ENCODE measurements at places on chromosomes 6 and 20.
A peak's percentile ranks its signal among the peaks of the same experiment; 100 is the strongest.

DNA sequence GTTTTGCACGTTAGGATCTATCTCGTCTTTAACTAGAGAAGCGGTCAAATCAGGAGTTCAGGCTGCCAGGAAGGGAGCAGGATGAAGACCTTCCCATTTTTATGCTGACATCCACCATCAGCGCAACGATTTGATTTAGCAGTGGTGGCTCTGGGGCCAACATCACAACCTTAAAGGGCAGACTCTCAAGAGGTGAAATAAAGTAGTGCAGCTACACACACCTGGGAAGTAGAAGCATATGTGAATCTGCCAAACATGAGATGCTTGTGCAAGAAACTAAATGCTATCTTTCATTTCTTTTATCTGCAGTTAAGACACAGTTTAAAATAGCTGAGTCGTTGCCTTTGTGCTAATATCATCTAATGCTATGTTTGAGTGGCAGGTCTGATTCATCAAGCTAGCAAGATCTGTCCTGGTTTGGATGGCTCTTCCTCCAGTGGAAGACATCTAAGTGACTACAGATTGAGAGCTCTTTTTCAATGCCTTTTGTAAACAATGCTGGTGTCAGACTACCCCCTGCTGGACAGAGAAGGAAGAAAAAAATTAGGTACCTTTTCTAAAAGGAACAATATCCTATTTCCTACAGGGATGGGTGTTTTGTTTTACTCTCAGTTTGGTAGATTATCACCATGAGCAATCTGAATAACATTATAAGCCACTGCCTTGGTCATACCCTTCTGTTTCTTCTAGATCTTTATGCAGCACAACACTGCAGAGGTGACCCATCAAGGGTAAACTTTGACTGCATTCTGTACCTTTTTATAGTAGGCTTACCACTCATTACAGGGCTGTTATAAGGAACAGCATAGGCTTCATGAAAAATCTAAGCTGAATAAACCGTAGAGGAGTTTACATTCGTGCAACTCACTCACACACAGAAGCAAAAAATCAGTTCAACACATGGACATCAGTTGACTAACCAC, 171.6 kb upstream of the FBXL4 start:
- H3K27me3 ChIP-seq = no peaks in the 10 kb centered on the region
- DNase-seq = peak; percentile 7
- no peaks in the 10 kb centered on the region for H3K36me3 ChIP-seq
- no peak overlapping the region for H3K4me3 ChIP-seq
- no peaks in the 10 kb centered on the region for H3K4me1 ChIP-seq

- no peak for DNase-seq
- no peaks in the 10 kb centered on the region for H3K36me3 ChIP-seq
- peaks cover 14% of the 10 kb centered on the region for H3K27me3 ChIP-seq
Observed at GRCh38 chr6:151330130-151330696, 61.1 kb downstream of the ZBTB2 start.

DNA sequence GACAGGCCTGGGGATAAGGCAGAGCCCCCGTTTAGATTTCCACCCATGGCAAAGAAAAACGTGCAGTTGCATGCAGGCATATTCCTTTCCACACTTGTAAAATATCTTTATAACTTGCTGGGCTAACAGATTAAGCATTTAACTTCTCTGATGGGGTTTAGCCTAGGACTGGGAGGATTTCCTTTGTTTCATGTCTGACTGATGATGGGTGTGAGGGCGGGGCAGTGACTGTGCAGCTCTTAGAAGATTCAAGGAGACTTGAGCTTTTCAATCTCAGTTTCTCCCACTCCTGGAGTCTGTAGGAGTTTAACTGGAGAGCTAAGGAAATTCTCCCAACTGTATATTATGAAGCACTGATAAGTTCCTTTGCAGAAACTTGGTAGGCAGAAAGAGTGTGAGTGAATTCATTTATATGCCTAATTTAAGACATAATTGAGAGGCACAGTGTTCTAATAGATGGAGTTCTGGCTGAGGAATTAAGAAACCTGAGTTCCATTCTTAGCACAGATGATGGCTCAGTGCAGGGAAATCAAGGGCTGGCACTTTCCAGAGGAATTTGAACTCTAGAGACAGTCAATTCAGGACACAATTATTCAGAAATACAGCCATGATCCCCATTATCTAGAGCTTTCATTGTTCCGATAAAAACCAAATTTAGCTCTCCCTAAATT, 214.6 kb upstream of the CNR1 start:
- DNase-seq = no peak
- no peaks in the 10 kb centered on the region for H3K36me3 ChIP-seq
- no peak overlapping the region for H3K4me3 ChIP-seq
- no peak overlapping the region for H3K27ac ChIP-seq

GRCh38 chr6:122839472-122839871, 50.4 kb downstream of the SMPDL3A start:
- H3K4me1 ChIP-seq = no peaks in the 10 kb centered on the region
- H3K36me3 ChIP-seq = no peaks in the 10 kb centered on the region
- no peak overlapping the region for H3K4me3 ChIP-seq
- peak; percentile 48 for DNase-seq
- H3K27ac ChIP-seq = no peak overlapping the region

GRCh38 chr6:65638047-65638831, 68.8 kb downstream of the EYS start:
- no peaks in the 10 kb centered on the region for H3K27me3 ChIP-seq
- no peaks in the 10 kb centered on the region for H3K4me1 ChIP-seq
- H3K4me3 ChIP-seq = no peak overlapping the region
- H3K27ac ChIP-seq = no peak overlapping the region
- no peaks in the 10 kb centered on the region for H3K36me3 ChIP-seq
- no peak for DNase-seq

- no peak overlapping the region for H3K27ac ChIP-seq
- H3K4me1 ChIP-seq = no peaks in the 10 kb centered on the region
- DNase-seq = no peak
- no peaks in the 10 kb centered on the region for H3K36me3 ChIP-seq
- H3K4me3 ChIP-seq = no peak overlapping the region
- no peaks in the 10 kb centered on the region for H3K27me3 ChIP-seq
Observed at GRCh38 chr20:50759678-50760077, 28.3 kb downstream of the PARD6B start.

GRCh38 chr6:28408076-28408802, 8.7 kb upstream of the ZSCAN12 start:
- H3K4me1 ChIP-seq = no peaks in the 10 kb centered on the region
- H3K27ac ChIP-seq = no peak overlapping the region
- H3K27me3 ChIP-seq = no peaks in the 10 kb centered on the region
- H3K36me3 ChIP-seq = no peaks in the 10 kb centered on the region

GRCh38 chr6:87754828-87755227, 52.8 kb upstream of the AKIRIN2 start:
- no peak overlapping the region for H3K27ac ChIP-seq
- no peak for DNase-seq
- no peaks in the 10 kb centered on the region for H3K4me1 ChIP-seq
- H3K27me3 ChIP-seq = no peaks in the 10 kb centered on the region

DNA sequence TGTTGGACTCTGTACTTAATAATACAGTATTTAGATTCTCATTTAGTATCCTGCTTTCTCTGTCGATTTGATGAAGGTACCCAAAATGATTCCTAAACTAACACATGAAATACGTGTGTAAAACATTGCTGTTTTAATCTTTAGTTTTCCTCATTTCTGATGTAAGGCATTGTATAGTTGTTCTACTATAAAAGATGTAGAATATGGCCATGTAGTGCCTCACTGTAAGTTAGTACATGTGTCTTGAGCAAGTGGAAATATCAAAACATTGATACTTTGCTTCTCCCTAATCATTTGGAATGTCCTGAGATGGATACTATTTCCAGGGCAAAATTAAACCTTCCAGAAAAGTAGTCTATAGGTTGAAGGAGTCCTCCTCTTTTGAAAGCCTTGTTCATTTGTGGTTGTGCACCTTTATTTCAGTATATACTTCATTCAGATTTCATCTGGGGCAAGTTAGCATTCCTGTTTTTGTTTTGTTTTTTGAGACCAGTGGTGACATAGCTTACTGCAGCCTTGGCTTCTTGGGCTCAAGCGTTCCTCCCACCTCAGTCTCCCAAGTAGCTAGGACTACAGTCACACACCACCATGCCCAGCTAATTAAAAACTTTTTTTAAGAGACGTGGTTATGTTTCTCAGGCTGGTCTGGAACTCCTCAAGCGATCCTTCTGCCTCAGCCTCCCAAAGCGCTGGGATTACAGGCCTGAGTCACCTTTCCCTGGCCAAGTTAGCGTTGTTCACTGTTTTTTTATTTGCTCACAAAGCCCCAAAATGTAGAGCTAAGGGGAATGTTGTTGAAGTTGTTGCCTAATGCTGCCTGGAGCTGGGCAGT, 11.6 kb downstream of the SRSF3 start:
- no peak overlapping the region for H3K27ac ChIP-seq
- peaks cover 74% of the 10 kb centered on the region for H3K36me3 ChIP-seq
- no peak for DNase-seq

DNA sequence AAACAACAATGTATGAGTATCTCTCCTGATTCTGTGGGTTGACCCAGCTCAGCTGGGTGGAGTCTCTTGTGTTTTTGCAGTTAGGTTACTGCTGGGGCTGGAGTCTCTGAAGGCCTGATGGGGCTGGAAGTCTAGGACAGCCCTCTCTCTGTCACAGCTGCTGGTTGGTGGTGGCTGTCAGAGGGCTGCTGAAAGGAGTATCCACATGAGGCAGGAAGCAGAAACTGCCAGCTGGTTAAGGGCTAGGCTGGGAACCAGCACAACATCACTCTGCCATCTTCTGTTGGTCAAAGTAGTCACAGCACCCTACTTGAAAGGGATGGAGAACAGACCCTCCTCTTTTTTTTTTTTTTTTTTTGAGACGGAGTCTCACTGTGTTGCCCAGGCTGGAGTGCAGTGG, 10.0 kb upstream of the PACSIN1 start:
- H3K4me3 ChIP-seq = no peak overlapping the region
- no peaks in the 10 kb centered on the region for H3K36me3 ChIP-seq
- no peaks in the 10 kb centered on the region for H3K4me1 ChIP-seq
- DNase-seq = no peak
- H3K27ac ChIP-seq = no peak overlapping the region
- no peaks in the 10 kb centered on the region for H3K27me3 ChIP-seq

- H3K4me1 ChIP-seq = peaks cover 8% of the 10 kb centered on the region
- no peaks in the 10 kb centered on the region for H3K36me3 ChIP-seq
- peak; percentile 16 for DNase-seq
- no peak overlapping the region for H3K27ac ChIP-seq
Observed at GRCh38 chr6:138590796-138591709, 91.8 kb upstream of the NHSL1 start.

DNA sequence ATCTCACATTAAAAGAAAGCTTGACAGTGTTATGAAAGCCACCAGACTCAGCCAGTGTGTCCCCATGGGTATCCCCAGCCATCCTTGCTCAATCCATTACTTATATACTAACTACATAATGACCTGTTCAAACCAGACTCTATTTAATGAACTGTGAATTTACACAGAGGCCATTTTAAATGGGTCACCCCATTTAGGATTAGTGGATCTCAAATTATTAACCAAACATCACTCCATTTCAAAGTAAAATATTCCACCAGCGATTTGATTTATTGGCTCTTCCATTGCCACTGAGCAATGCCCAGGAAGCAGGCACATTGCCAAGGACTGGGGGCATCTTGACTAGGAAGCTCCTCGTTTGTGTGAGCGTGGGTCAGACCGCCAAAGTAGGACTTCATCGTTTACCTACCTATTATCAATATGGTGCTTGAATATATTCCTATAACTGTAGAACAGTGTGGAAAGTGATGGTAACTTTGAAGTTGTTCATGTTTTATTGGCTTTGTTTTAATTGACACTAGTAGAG, 15.5 kb upstream of the NPEPL1 start:
- no peak overlapping the region for H3K27ac ChIP-seq
- H3K27me3 ChIP-seq = no peaks in the 10 kb centered on the region
- no peak overlapping the region for H3K4me3 ChIP-seq
- H3K4me1 ChIP-seq = no peaks in the 10 kb centered on the region

- H3K27me3 ChIP-seq = no peaks in the 10 kb centered on the region
- peak overlapping the region; percentile 60 for H3K27ac ChIP-seq
- H3K36me3 ChIP-seq = no peaks in the 10 kb centered on the region
- peak overlapping the region; percentile 1 for H3K4me3 ChIP-seq
- peak; percentile 38 for DNase-seq
Observed at GRCh38 chr6:44925100-44925739, 402.9 kb upstream of the RUNX2 start.

DNA sequence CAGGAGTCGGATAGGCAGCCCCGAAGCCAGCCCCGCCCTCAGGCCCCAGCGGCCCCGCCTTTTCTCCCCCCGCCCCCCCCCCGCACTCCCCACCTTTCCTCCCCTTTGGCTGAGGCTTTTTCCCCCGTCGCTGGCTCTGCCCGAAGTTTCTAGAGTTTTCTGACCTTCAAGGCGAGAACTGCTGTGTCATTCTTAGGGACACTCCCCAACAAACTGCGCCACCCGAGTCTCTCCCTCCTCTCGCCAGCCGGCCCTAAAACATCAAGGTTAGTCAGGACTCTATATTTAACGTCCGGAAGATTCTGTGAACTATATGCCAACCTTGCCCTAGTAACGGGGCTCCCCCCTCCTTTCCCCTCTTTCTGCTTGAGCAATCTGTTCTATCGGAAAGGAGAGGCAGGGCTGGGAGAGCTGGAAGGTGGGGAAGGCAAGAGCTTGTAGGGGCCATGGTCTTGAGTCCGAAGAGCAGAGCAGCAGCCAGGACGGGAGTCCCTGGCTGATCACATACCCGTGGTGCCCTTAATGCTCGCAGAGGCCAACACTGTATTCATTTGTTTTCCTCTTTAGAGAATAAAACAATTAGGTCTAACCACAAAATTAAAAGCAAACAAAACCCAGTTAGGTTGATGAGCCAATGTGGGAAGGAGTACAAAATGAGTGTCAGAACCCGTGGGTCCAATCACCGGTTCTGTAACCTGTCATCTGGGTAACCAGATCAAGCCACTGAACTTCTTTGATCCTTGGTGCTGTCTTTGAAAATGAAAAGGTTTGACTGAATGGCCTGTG, 5.3 kb upstream of the HSPA1B start:
- no peaks in the 10 kb centered on the region for H3K27me3 ChIP-seq
- DNase-seq = peak; percentile 57
- H3K27ac ChIP-seq = peak overlapping the region; percentile 93
- peak overlapping the region; percentile 90 for H3K4me3 ChIP-seq
- H3K36me3 ChIP-seq = no peaks in the 10 kb centered on the region

GRCh38 chr6:33280539-33280938, 3.6 kb downstream of the B3GALT4 start:
- no peak for DNase-seq
- peak overlapping the region; percentile 16 for H3K27ac ChIP-seq
- H3K27me3 ChIP-seq = no peaks in the 10 kb centered on the region
- H3K4me1 ChIP-seq = peaks cover 30% of the 10 kb centered on the region
- H3K4me3 ChIP-seq = no peak overlapping the region

DNA sequence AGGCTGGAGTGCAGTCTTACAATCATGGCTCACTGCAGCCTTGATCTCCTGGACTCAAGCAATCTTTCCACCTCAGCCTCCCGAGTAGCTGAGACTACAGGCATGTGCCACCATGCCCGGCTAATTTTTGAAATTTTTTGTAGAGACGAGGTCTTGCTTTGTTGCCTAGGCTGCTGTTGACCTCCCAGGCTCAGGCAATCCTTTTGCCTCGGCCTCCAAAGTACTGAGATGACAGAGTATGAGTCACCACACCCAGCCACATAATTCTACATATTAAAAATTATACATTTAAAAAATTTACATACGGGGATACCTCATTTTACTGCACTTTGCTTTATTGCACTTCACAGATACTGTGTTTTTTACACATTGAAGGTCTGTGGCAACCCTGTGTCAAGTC, 115.1 kb downstream of the MAN1A1 start:
- H3K27ac ChIP-seq = no peak overlapping the region
- H3K27me3 ChIP-seq = no peaks in the 10 kb centered on the region
- no peaks in the 10 kb centered on the region for H3K4me1 ChIP-seq
- no peaks in the 10 kb centered on the region for H3K36me3 ChIP-seq
- no peak for DNase-seq
- no peak overlapping the region for H3K4me3 ChIP-seq

All from CD8-positive, alpha-beta memory T cell (primary cell).